ENCODE measurements at places on chromosomes 7 and 10.

GRCh38 chr7:134645935-134646334, 718 bp upstream of the BPGM start:
- no peak for DNase-seq

DNA sequence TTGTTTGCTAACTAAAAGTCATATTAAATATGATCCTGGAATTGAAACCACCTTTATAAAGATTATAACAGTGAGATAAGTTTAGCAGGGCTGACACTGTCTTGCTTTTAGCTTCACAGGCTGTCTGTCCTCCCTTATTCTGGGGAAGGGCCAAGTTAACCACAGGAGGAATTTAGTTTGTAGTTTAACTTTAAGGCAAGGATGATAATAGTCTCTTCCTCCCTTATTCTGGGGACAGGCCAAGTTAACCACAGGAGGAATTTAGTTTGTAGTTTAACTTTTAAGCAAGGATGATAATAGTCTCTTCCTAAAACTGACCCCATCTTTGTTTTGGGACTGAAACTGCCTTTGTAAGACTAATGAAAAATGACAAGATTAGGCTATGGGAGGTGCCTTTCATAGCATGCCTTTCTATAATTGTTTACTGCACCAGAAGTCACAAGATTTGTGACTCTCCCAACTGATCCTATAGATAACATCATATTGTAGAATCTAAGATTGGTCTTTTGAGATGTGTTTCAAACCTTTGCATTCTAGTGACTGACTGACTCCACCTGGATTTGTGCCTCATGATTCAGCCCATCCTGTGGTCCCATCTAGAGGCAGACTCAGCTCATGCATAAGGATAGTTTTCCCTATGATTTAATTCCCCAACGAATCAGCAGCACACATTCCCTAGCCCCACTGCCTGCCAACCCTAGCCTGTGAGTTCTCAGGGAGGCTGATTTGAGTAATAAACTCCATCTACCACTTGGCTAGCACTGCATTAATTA, 212.0 kb downstream of the MAGI2 start:
- no peak for DNase-seq

DNA sequence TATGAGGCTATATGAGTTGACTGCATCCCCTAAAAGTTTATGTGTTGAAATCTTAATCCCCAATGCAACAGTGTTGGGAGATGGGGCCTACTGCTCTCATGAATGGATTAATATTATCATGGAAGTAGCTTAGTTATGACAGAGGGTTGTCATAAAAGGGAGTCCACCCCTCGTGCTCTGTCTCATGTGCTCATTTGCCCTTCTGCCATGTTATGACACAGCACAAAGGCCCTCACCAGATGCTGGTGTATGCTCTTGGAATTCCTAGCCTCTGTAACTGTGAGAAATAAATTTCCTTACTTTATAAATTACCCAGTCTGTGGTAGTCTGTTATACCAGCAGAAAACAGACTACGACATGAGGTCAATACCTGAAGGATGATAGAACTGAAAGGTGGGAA, 17.6 kb upstream of the PANK1 start:
- no peak for DNase-seq

DNA sequence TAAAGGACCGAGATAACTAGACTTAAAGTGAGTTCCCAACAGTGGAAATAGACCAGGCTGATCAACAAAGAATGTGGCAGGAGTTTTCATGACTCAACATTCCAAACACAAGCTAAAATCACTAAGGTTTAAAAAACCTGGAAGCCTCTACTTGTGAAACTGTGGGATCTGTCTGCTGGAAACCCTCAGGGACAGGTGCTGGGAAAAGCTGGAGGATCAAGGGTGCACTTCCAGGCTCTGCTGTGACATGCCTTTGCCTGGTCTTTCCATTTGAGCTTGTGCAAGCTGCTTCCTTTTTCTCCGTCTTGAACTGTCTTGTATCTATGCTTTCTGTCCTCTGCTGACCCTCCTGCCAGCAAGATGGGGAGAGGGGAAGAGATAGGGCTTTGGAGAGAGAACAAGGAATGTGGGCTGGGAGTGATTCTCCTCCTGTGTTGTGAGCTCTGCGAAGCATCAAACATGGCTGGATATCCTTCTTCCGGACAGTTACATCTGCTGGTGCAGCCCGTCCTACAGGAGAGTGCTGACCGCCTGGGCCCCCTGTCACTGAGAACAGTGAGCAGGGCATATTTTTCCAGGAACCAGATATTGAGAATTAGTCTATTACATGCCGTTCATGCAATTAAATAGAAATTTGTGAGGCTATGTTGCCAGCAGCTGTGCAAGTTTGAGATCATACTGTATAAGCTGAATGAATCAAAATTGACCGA, 25.5 kb downstream of the ARHGAP22 start:
- no peak for DNase-seq

DNA sequence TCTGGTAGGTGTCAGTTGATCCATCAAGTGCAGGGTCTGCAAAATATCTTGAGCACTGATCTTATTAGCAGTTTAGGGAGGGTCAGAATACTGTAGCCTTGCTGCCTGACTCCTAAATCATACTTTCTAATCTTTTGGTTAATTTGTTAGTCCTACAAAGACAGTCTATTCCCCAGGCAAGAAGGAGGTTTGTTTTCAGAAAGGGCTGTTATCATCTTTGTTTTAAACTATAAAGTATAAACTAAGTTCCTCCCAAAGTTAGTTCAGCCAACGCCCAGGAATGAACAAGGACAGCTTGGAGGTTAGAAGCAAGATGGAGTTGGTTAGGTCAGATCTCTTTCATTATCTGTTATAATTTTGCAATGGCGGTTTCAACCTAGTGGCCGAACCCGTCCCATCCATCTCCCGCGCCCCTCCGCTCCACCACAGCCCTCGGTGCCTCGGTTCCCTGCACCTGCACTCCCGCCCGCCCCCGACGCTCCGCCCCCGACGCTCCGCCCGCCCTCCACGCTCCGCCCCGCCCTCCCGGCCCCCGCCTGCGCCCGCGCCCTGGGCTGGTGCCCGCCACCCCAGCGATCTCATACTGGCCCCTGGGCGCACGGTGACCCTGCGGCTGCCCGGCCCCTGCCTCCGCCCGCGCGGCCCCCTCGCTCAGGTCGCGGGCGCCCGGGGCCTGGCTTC, at the start of gene ADCK2:
ADCK2 (plus strand) TSS at position 564 of the 681 bp plus-strand sequence. CDS start 386 bp downstream, outside the sequence.
- peak; percentile 56 for DNase-seq

- DNase-seq, result no peak
These were observed 109.3 kb downstream of the ANKRD30A start for GRCh38 chr10:37234692-37235091.

DNA sequence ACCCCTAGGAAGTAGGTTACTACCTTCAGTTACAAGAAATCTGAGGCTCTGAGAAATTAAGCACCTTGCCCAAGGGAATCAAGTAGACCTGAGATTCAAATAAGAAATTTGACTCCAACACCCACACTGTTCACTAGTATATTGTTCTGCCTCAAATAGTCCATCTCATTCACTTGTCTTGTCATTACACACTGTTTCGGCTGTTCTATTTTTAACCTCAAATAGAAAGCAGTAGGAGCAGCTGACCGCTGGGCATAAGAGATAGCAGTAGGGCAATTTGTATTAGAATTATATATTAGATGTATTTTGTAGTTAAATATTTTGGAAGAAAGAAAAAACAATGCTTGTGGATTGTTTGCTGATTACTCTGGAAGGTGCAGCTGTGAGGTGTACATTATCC, 185.1 kb downstream of the INHBA start:
- no peak for DNase-seq

Data from HAP-1 (cell line).